ENCODE measurements at places on chromosomes 2 and 18. TPM values are rescaled to one million over a fixed set of nuclear protein-coding genes. Genes with fewer than 3 reads are reported as not detected.

DNA sequence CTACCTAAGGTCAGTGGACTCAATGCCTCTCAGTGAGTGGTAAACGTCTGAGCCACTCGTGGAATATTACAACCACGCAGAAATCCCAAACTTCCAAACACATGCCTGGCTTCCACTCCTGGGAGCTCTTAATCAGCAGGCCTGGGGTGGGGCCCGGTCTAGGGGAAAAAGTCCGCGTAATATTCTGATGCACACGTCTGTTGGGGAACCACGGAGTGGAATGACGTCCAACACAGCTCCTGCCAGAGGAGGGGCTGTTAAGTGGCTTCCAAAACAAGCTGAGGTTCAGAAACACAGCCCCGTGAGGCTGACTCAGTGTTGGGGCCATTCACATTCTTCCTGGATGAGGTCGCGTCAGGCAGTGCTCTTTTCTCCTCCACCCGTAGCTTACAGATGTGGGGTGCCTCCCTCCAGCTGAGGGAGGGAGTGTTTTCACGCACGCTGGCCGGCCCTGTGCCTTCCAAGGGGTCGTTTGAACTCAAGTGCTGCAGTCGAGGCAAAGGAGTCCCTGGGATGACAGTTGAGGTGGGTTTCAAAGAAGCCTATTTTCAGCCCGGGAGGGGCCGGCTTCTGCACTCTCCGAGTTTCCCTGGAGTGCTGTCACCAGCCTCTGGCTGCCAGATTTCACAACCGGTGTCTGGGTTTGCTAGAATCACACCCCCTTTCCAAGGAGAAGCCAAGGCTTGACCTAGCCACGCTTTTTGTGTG, 73.1 kb downstream of the ACKR3 start:
- no peaks in the 10 kb centered on the region for H3K4me1 ChIP-seq
- peak overlapping the region; percentile 25 for H3K27ac ChIP-seq
- no peaks in the 10 kb centered on the region for H3K36me3 ChIP-seq
- H3K4me3 ChIP-seq: no peak overlapping the region
- peak; percentile 72 for DNase-seq

Gene ZNF804A
- 0.78 TPM for total RNA-seq

Gene COL4A3
- total RNA-seq: 46.4 TPM

Gene ATP5MC3
- total RNA-seq: 113 TPM

Gene PIEZO2
- total RNA-seq: 20.4 TPM

Gene NYAP2
- 0.93 TPM for total RNA-seq

Gene NCOA1
- 46.9 TPM for total RNA-seq

Gene CAPN14
- total RNA-seq: 0.26 TPM

Gene FLACC1
- 3.6 TPM for total RNA-seq

Gene RUFY4
- total RNA-seq: not detected

Measured in upper lobe of right lung (tissue), 1 donor.